ENCODE measurements at places on chromosomes 1 and 21.

GRCh38 chr1:15214527-15214926, 32.5 kb upstream of the FHAD1 start:
- no peak for DNase-seq

DNA sequence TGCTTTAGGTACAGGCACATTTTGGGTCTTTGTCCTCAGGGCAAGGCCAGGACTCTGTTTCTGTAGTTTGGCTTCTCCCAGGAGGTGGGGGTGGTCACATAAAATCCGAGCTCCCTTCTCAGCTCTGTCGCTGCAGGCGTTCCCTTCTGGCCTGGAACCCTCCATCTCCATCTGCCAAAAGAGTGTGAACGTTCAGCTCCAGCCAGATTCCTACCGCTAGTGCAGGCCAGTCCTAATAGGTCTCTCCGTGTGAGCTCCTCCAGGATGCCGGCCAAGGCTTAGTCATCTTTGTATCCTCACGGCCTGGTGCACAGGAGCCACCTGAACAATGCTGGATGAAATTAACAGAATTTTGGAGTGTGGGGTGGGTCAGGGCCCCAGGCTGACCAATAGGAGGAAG, 19.9 kb upstream of the KCNA10 start:
- DNase-seq: no peak

DNA sequence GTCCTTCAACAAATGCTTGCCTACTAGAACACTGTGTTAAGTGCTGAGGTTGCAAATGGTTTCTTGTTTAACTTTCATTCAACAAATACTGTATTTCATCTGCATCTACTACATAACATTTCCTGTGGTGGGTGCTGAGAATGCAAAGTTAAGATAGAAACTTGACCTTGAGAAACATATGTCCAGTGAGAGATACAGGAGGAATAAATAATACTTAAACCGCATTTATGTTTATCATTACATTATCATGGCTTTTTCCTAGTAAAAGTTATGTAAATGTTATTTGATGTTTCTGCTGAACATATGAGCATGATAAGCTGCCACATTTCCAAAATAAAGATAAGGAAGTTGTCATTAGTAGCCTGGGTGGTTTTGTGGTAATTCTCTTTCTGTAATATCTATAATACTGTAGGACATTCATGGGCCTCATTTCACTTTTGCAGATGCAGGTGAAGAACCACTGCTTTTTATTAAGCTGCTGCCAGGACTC, 590.4 kb downstream of the PLPP3 start:
- no peak for DNase-seq

GRCh38 chr1:198273748-198274295, 117.0 kb downstream of the NEK7 start:
- DNase-seq: no peak

DNA sequence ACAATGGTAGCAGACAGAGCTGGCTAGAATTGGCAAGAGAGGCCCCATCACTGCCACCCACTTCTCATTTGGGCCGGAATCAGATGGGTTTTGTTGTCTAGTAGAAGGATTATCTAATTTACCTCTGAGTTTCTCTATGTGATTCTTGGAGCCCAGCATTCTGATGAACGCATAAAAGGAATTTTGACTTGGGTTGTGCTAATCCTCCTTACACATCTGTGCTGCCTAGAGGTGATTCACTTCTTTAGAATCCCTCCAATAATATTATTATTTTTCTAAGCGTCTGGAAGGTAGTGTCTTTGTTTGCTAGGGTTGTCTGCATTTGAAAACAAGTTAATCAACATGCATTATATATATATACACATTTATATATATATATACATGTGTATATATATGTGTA, 118.1 kb downstream of the RUNX1 start:
- DNase-seq: no peak

All from activated T-cell treated with anti-CD3 and anti-CD28 coated beads for 1 hour (primary cell).